CD8-positive, alpha-beta T cell (primary cell): ENCODE measurements at places on chromosomes 2 and 18.

- DNase-seq: no peak
Measured at GRCh38 chr2:185921048-185921756, 182.6 kb downstream of the FSIP2 start.

- no peak for DNase-seq
Measured at GRCh38 chr18:41390309-41390708, 564.7 kb upstream of the PIK3C3 start.

- DNase-seq: no peak
Measured at GRCh38 chr2:177030451-177031105, 182.0 kb upstream of the HNRNPA3 start.

GRCh38 chr18:63253428-63254372 is 65.9 kb downstream of the BCL2 start:
- DNase-seq: no peak

DNA sequence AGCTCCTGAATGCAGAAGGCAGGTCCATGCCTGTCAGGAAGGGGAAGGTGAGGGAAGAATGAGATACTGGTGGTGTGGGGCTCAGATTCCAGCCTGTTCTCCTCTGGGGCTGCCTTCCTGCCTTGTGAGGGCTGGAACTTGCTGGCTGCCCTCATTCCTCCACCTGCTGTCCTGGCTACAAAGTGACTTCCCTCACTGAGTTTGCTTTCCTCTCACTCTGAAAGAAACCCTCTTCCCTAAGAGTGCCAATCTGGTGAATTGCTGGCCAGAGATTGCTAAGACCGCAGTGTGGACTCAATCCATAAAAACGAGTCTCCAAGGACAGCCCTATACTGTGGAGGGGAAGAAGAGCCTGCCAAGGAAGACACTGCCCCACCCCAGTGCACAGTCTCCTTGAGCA is 664.4 kb upstream of the HS6ST1 start:
- DNase-seq: no peak

DNA sequence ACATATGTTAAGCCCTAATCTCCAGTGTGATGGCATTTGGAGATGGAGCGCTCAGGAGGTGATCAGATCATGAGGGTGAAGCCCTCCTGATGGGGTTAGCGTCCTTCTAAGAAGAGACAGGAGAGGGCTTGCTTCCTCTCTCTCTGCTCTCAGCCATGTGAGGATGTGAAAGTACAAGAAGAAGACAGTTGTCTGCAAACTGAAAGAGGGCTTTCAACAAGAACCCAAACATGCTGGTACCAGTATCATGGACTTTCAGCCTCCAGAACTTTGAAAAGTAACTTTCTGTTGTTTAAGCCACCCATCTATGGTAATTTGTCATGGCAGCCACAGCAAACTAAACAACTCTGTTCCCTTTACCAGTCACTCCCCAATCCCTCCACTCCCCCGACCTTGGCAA is 47.4 kb downstream of the CACNB4 start:
- DNase-seq: no peak
